Activated T-cell treated with anti-CD3 and anti-CD28 coated beads for 1 hour (primary cell): ENCODE measurements at places on chromosomes 1 and 21.
A peak's percentile ranks its signal among the peaks of the same experiment; 100 is the strongest.

DNA sequence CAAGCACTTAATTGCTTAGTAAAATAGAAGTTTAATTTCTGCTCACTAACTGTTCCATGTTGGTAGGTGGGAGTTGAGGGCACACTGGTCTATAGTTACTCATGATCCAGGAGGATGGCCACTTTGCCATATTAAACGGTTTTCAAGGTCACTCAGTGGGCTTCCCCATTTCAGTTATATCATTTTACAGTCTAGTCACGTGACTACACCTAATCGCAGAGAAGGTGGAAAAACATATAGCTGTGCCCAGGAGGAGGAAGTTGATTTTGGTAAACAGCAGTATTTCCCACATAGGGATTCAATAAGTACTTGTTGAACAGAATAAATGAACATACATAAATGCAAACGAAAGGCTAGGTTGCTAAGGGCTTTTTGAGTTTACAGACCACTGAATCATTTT is 541.1 kb upstream of the CAMK1G start:
- DNase-seq, result no peak

DNA sequence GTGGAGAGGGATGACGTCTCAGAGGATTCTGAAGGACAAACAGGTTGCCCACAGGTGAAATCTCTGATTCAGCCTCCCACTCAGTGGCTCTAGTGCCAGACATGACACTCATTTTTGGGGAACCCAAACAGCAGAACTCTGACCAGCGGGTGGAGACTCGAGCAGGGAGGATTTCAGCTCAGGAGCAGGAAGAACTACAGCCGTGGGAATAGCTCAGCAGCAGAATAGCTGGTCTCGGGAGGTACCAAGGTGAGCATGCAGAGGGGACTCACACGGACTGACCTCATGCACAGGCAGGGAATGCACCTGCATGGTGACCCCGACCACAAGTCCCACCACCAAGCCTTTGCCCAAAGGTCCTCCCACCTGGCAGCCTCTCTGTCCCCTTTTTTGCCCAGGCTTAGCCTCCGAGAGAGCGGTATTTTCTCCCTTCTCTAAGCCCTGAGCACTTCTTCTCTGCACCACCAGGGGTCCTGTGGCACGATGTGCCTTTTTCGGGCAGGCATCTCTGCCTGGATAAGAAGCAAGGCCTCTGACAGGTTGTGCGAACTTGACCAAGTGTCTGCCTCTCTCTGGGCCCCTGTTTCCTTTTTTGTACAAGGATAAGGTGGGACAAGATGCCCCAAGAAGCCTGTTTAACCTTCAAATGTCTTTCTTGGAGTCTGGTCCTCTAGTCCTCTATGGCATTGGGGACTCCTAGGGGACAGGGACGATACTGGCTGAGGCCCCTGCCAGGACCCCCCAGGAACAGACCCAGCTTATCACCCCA is 8.8 kb upstream of the FGR start:
- DNase-seq, result peak; percentile 59

- no peak for DNase-seq
Measured at GRCh38 chr1:55610203-55610602, 395.0 kb upstream of the USP24 start.

DNA sequence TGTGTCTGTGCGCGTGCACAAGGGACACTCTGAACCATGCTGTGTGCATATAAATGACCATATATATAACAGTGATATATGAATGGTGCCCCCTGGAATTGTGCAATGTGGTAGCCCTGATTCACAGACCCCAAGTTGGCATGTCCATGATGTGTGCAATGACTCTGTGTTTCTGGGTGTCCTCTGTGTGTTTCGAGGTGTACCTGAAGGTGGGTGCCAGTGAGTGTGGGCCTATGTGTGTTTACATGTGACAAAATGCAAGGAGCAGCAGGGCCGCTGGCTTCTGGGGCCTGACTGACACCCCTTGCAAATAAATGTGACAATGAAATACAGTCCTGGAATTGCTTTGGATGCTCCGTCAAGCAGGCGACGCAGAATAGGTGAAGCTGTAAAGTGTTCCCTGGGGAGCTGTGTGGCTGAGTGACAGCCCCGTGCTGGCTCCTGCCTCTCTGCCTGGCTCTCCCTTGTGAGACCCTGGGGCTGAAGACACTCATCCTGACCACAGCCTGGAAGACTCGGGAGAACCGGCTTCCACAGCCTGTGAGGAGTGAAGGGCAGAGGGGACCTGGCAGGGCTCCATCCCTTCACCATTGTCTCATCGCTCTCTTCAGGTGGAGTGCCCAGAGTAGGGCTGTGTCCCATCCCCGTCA is 38.2 kb upstream of the CSF3R start:
- no peak for DNase-seq

GRCh38 chr1:179026813-179027669 is 1.3 kb downstream of the FAM20B start:
- no peak for DNase-seq
